ENCODE measurements at places on chromosomes 5 and 9.

DNA sequence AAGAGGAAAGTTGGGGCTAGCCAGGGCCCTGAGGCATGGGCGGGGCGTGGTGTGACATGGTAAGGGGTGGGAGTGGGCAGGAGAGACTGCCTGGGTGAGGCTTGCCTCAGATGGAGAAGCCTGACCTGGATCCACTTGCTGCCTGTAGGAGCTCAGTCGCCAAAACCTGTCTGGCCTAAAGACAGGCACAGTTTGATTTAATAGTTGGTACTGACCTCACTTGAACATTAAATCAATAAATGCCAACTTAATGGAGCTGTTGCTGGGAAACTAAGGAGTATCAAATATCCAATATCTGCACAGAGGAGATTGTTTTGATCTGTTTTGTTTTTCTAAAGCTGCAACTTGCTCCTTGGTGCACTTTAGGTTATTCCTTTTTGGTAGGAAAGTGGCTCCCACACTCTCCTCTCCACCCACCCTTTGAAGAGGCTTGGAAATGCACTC lies 86.4 kb downstream of the RCL1 start:
- DNase-seq = no peak

DNA sequence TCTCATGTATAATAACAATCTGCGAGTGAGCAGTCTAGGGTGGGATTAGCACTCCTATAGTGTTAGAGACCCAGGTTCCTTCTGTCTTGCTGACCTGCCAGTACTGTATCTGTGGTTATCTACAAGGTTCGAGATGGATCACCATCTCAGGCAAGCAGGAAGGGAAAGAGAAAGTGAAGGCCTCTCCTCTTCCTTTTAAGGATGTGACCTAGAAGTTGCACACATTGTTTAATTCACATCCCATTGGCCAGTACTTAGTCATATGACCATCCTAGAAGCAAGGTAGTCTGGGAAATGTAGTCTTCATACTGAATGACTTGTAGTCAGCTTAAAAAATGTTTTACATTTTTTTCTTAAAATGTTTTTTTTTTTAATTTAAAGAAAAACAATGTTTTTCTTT lies 168.6 kb downstream of the CARTPT start:
- DNase-seq = no peak

DNA sequence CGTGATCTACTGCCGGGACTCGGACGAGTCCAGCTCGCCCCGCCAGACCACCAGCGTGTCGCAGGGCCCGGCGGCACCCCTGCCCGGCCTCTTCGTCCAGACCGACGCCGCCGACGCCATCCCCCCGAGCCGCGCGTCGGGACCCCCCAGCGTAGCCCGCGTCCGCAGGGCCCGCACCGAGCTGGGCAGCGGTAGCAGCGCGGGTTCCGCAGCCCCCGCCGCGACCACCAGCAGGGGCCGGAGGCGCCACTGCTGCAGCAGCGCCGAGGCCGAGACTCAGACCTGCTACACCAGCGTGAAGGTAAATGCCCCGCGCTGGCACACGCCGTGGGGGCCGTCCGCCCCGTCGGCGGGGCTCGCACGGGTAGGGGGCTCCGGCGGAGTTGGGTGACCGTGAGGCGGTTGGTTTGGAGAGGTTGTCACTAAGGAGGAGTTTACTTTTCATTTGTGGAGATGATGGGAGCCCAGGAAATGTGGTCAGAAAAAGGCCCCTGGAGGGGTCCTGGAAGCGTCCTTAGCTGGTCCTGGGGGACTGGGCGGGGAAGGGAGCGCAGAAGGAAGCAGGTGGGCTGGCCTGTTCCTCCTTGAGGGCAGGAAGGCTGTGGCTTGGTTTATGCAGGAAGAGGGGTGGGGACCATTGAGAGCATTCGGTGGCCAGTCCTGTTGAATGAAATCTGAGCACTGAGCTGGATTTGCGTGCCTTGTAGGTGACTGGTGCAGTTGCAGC lies 647 bp downstream of the PDE8B start:
- no peak for DNase-seq

DNA sequence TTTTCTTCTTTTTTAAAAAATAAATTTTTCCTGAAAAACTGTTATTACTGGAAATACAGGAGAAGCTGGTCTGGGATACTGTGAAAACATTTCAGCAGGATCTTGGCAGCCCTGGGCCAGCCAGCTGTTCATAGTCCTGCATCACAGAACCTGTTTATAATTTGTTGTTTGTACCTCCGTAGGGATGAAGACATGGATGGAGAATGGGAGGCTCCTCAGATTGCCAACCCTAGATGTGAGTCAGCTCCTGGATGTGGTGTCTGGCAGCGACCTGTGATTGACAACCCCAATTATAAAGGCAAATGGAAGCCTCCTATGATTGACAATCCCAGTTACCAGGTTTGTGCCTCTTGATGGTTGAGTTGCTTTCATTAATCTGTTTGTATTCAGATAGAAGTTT lies 12.4 kb upstream of the MAML1 start:
- no peak for DNase-seq

- DNase-seq = no peak
Measured at GRCh38 chr5:171888051-171888481, 102.4 kb downstream of the SMIM23 start.

GRCh38 chr9:100317706-100318105 lies 35.0 kb downstream of the TEX10 start:
- no peak for DNase-seq

- DNase-seq = no peak
Measured at GRCh38 chr9:79574136-79574535, 2.4 kb downstream of the TLE4 start.

DNA sequence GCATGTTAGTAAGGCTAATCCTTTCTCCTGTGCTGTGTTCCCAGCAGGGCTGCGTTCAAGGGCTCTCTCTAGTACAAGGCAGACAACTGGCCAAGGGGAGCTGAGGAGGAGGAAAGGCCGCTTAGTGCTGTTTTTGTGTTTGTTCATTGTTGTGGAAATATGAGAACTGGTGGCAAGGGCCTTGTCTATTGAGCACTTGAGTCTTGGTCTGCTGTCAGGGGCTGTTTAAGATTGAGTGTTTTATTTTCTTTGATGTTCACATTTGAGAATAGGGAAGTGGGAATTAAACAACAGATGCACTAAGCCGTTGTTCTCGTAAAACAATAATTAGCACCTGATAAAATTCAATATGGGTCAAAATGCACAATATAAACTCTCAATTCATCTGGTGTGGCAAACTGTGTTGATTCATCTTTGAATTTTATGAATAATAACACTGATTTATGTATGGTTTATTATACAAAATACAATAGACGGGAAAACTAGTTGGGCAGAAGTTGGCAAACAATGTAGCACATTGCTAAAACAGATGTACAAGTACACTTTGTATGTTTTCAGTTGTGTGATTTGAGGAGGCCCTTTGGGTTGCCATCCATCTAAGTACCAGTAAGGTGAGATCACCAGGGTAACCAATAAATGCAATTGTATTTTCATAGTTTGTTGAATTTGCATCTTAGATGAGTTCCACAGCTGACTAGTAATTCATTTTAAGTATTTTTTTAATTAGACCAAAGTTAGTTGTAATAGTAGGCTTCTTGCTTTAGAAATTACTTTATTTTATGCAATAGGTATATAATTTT lies 97.6 kb upstream of the GRHPR start:
- DNase-seq = no peak

DNA sequence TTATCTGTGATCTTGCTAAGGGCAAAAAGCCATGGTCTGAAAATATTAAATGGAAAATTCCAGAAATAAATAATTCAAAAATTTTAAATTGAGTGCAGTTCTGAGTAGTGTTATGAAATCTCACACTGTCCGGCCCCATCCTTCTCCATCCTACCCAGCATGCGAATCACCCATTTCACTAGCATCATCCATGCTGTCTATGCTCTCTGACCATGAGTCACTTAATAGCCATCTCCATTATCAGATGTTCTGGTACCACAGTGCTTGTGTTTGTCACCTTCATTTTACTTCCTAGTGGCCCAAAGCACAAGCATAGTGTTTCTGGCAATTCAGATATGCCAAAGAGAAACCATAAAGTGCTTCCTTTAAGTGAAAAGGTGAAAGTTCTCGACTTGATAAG lies 63.3 kb upstream of the SMC5 start:
- DNase-seq = no peak

DNA sequence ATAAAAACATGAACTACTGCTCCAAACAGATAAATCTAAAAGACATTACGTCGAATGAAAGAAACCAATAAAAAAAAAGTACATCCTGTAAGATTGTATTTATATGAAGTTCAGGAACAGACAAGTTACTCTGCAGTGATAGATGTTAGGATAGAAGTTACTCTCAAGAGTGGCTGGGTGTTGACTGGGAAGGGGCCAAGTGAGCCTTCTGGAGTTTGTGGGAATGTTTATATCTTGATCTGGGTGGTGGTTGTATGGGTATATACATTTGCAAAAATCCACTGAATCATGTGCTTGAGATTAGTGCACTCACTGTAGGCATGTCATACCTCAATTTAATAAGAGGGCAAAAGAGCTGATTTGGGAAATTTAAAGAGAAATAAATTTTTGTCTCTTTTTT lies 485.8 kb downstream of the ARHGEF28 start:
- DNase-seq = no peak

All from activated CD8-positive, alpha-beta memory T cell treated with anti-CD3 and anti-CD28 coated beads for 24 hours (primary cell).